ENCODE measurements at places on chromosomes 4 and X.

- DNase-seq: no peak
Observed at GRCh38 chr4:114012749-114013148, 33.3 kb upstream of the ARSJ start.

DNA sequence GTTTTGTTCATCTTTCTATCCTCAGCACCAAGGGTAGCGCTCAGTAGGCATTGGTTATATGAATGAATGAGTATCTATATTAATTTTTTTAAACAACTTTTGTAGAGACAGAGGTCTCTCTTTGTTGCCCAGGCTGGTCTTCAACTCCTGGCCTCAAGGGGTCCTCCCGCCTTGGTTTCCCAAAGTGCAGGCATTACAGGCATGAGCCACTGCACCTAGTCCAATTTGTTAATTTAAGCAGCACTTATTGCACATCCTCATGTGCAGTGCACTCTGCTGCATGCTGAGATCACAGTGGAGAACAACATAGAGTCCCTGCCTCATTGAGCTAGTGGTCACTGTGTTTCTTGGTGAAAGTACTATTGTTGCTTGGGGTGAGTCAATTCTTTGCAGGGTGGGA is 94.4 kb downstream of the NHSL2 start:
- DNase-seq: no peak

DNA sequence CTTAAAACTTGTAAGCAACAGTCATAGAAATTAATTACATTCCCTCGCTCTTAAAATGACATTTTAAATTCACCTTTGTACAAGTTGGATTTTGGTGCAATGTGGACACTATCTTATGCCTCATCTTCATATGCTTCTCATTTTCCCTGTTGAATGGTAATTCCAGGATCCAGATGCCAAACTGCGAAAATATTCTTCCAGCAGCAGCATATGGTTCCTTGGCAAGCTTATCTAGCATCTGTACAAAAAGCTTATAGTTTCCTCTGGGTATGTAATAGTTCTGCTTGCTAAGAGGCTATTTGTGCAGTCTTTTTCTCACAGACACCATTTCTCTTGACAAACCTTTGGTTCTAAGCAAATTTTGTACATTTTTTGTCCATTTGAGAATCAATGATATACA is 2079.7 kb upstream of the AGA start:
- no peak for DNase-seq

GRCh38 chrX:34744521-34744920 is 87.4 kb upstream of the TMEM47 start:
- no peak for DNase-seq

DNA sequence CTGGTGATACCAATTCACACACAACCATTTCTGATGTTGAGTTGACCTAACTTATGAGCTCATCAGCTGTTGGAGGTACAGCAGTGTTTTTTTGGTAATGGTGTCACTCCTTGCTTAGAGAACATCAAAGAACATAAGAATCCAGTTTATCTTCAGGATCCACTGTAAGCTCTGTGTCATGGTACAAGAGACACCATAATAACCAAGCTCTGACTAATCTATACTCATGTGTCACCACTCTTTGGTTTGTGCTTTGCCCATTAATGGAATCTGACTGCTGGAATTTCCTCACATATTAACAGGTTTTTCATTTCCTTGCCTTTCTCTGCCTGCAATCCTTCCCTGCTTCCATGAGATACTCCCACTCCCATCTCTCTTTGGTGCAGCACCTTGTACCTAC is 735.1 kb upstream of the LCORL start:
- DNase-seq: no peak

DNA sequence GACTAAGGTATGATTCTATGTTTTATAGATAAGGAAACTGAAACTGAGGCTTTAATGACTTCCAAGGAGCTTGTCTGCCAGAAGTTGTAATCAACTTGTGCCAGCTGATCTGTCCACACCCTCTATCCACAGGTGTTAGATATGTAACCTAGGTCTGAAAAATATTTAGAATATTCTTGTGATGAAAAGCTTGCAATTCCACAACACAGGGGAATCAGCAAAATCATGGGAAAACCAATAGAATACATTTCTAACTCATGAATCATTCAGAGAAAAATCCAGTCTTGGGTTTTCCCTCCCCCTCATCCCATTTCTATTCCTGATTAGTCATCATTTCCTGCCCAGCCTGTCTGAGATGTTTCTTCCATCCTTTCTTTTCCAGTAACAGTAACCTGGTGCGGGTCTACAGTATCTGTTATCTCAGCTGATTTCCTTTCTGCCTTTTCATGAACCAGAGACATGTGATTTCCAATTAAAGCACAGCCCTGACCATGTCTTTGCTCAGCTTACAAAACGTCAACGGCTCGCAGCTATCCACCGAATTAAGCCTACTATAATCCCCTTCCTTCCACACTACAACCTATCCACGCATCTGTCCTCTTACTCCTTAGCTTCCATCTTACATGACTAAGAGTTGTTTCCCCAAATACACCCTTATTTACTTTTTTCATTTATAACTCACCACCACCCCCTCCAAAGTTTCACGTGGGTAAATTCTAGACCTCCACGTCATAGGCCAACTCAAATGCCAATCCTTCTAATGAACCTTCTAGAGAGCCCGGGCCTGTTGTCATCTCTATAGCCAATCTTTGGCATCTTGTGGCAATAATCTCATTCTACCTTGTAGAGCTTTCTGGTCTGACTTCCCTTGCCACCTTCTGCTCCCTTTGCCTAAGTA is 961 bp upstream of the NOCT start:
- no peak for DNase-seq

DNA sequence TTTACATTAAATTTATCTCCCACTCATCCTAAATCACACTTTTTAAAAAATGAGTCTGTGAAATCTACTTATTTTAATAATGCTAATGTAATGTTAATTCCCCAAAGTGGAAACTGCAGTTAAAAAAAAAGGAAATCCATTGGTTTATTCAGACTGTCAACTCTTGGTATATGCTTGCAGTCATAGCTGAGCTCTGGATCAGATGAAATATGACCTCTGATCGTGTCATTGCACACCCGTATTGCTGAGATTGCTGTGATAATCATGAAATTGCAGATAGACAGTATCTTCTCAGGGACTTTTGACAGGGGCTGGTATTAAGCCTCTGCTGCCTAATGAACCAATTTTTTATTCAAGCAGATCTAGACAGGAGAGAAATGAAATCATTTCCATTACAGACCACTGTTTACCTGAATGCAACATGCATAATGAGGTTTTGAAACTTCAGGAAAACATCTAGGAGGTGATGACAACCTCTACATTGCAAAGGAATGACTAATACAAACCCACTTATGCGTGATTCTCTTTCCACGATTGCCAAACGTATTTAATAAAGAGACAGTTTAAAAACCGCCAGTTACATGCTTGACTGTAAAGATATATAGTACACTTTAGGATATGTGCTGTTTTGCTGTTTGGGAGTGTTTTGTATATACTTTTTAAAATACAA is 138.3 kb upstream of the PUDP start:
- no peak for DNase-seq

DNA sequence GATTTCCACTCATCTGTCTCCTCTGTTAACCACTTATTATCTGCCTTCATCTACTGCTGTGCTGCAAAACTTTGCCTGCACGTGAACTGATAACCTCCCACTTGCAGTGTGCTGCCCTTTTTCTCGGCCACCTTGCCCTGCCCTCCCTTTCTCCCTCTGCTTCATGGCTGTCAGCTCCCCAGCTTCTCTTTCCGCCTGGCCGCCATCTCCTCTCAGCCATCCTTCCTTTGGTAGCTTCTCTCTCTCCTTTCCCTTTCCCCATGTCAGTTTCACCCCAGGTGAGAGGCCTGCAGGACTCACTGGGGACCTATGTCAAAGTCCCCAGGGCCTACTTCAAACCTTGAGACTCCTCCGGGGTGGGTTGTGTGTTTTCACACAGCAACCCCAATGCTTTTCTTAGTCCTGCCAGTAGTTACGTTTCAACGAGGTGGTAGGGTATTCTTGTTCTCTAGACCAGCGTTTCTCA is 6.6 kb downstream of the MSL3 start:
- no peak for DNase-seq

GRCh38 chr4:78324625-78325024 is 226.9 kb upstream of the ANXA3 start:
- DNase-seq: no peak

GRCh38 chr4:135834471-135834870 is 1632.9 kb upstream of the PABPC4L start:
- no peak for DNase-seq

GRCh38 chrX:23478561-23478960 is 143.9 kb downstream of the PTCHD1 start:
- DNase-seq: no peak

DNA sequence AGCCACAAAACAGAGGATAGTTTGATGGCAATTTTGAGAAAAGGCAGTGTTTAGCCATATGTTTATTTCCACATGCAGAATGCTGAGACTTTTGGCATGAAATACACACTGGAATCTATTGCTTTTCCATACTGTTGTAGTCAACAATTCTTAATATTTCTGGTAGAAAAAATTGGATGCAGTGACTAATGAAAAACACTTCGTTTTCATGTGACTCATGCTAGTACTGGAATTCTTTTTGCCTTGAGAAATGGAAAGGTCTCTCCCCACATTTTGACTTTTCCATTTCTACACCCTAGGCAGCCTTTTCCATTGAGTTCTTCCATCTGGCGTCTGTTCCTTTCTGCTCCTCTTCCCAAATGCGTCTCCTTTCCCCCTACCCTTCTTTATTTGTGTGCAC is 425.2 kb upstream of the FTHL17 start:
- DNase-seq: no peak

DNA sequence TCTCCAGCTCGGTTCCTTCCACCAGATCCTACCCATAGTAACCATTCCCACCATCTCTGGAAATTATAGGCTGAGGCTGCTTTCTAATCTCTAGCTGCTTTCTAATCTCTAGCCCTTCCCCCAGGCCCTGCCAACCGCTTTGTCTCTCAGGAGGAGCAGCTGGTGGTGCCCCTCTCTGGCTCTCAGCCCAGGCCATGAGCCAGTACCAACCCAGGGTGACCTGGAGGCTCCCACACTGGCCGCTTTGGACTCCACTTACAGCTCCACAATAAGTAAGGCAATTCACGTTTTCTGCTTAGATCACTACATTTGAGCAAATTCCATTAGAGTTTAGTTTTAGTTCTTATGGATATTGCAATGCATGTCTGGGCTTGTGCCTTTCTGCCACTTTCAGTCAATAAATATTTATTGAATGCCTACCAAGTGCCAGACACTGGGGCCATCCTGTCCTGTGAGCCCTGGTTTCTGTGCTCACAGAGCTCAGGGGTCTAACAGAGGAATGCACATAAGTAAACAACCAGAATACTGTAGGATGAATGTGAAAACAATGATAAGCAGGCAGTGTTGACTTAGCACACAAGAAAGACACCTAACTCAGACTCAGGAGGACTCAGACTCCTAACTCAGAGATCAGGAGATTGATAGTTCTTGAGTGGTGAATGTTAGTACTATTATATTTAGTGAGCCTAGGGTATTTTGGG is 38.9 kb downstream of the SMC1A start:
- no peak for DNase-seq

DNA sequence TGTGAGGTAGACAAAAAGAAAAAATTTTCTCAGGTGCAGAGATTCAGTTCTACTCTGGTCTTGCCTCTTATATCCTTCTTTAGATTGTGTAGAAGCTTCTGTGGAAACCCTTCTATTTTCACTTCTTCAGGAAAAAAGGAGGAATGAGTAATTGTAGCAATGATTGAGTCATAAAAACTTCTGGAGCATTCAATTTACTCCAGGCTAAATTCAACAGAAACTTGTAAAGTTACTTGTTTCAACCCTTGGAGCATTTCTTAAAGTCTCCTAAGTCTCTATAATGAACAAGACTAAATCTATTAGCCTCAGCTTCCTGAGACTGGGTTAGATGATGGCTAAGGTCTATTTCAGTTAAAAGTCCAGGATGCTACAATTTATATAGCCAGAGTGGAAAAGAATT is 29.9 kb downstream of the BOD1L1 start:
- DNase-seq: no peak

DNA sequence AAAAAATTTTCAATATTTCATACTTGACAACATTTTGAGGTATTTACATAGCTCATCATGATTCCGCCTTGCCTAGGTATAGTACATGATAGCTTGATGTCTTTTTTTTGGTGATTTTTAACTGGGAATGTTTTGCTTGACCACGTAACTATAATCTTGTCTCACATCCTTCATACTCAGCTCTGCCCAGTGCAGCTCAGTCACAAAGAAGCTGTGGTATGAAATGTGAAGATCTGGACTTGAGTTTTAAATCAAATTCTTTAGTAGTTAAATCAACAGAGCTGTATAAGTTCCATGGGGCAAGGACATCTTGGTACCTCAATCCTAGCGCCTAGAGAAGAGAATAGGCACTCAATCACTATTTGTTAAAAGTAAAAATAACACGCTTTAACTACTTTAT is 276.3 kb upstream of the DKK2 start:
- DNase-seq: no peak

DNA sequence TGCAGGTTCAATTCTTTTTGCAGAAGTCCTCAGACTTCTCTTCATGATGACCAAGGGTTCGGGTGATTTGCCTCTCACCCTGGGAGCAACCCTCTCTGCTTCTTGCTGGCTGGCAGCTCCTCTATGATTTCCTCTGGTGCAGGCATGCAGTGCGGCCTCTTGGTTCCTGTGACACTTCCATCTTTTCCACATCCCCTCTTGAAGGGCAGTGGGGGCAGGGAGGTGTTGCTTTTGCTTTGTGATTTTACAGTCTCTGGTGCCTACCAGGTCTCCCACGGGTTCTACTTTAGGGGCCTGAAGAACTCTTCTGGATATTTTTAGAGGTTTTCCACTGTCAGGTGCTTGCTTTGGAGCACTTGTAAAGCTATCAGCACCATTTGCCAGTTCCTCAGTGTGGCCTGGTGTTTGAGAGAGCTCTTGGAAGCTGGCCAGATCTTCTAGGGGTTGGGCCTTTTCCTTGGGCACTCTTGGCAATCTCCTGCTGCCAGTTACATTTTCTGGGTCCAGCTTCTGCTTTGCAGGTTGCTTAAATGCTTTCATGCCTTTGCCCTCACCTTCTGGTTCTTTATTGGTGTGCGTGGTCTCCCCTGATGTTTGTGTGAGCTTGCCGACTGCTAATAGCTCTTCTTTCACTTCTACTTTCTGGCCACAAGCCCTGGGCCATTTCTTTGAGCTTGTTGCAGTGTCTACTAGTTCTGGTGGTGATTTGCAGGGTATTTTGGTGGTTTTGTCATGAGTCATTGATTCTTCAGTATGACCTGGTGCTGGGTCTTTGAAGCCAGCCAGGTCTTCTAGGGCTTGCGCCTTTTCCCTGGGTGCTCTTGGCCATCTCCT is 11.5 kb upstream of the CHST7 start:
- DNase-seq: no peak

GRCh38 chrX:3280706-3281105 is 65.7 kb downstream of the MXRA5 start:
- DNase-seq: no peak

DNA sequence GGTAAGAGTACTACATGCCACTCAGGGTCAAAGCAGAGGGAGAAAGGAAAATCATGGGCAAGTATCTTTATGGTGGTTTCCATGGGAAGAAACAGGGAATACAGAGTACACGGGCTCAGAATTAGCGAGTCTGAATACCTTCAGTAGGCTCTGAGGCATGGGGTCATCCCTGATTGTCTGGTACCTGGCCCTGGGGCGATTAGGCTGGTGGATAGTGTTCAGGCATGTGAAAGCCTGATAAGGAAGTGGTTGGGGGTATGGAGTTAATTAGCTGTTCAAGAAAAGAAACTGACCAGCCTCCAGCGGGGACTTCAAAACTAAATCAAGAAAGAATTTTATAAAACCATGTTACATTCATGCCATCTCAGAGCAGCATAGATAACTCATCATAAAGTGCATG is 518.8 kb downstream of the RAB28 start:
- DNase-seq: no peak

GRCh38 chr4:7367864-7368277 is 66.9 kb downstream of the PSAPL1 start:
- DNase-seq: no peak

Data from GF-D8 (cell line).